T-cell (primary cell): ENCODE measurements at places on chromosomes 12 and 14. TPM values are rescaled to one million over a fixed set of nuclear protein-coding genes. Genes with fewer than 3 reads are reported as not detected.

IAPP gene
- not detected for total RNA-seq

GRCh38 chr14:101121508-101122139 lies 218.1 kb upstream of the RTL1 start:
- no peak for DNase-seq
- H3K4me3 ChIP-seq, result no peak overlapping the region
- no peaks in the 10 kb centered on the region for H3K36me3 ChIP-seq
- no peak overlapping the region for H3K27ac ChIP-seq

NUAK1 gene
- total RNA-seq, result 0.30 TPM

GRCh38 chr12:42908712-42909111 lies 319.2 kb upstream of the PRICKLE1 start:
- H3K27me3 ChIP-seq, result no peaks in the 10 kb centered on the region
- no peak overlapping the region for H3K27ac ChIP-seq
- H3K4me3 ChIP-seq, result no peak overlapping the region
- DNase-seq, result no peak
- H3K4me1 ChIP-seq, result no peaks in the 10 kb centered on the region

TAS2R30 gene
- 3.3 TPM for total RNA-seq

TSPAN11 gene
- not detected for total RNA-seq

DNA sequence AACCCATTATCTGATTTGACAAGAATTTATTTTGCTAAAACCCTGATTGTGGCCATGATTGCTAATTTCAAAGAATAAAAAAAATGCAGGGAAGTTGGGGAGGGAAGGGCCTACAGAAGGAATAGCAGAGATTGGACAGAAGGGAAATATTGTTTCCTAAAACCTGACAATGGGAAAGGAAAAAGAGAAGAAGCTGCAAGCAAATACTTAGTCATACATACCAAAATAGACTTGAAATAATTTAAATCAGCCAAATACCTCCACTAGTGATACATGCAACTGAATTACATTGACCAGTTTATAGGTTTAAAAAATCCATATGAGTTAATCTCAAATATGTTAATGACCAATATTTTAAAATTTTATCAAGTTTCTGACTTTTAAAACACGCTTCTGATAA lies 75.1 kb downstream of the PELI2 start:
- no peaks in the 10 kb centered on the region for H3K27me3 ChIP-seq
- peaks cover 29% of the 10 kb centered on the region for H3K4me1 ChIP-seq
- no peak overlapping the region for H3K27ac ChIP-seq

GRCh38 chr14:67641902-67642749 lies 22.4 kb downstream of the ARG2 start:
- H3K4me3 ChIP-seq, result no peak overlapping the region
- no peaks in the 10 kb centered on the region for H3K27me3 ChIP-seq
- no peak overlapping the region for H3K27ac ChIP-seq
- no peaks in the 10 kb centered on the region for H3K4me1 ChIP-seq
- H3K36me3 ChIP-seq, result peaks cover 3% of the 10 kb centered on the region

- H3K27ac ChIP-seq, result no peak overlapping the region
- no peaks in the 10 kb centered on the region for H3K4me1 ChIP-seq
- H3K4me3 ChIP-seq, result no peak overlapping the region
Measured at GRCh38 chr12:103691063-103691462, 104.0 kb downstream of the STAB2 start.

GRCh38 chr12:43291516-43291915 lies 260.5 kb downstream of the ADAMTS20 start:
- H3K4me1 ChIP-seq, result no peaks in the 10 kb centered on the region
- DNase-seq, result no peak
- no peaks in the 10 kb centered on the region for H3K27me3 ChIP-seq

- H3K4me3 ChIP-seq, result peak overlapping the region; percentile 26
- no peak overlapping the region for H3K27ac ChIP-seq
- no peak for DNase-seq
- peaks cover 4% of the 10 kb centered on the region for H3K4me1 ChIP-seq
- H3K27me3 ChIP-seq, result no peaks in the 10 kb centered on the region
Measured at GRCh38 chr14:22052795-22053194, 379.2 kb upstream of the OR4E1 start.

DNA sequence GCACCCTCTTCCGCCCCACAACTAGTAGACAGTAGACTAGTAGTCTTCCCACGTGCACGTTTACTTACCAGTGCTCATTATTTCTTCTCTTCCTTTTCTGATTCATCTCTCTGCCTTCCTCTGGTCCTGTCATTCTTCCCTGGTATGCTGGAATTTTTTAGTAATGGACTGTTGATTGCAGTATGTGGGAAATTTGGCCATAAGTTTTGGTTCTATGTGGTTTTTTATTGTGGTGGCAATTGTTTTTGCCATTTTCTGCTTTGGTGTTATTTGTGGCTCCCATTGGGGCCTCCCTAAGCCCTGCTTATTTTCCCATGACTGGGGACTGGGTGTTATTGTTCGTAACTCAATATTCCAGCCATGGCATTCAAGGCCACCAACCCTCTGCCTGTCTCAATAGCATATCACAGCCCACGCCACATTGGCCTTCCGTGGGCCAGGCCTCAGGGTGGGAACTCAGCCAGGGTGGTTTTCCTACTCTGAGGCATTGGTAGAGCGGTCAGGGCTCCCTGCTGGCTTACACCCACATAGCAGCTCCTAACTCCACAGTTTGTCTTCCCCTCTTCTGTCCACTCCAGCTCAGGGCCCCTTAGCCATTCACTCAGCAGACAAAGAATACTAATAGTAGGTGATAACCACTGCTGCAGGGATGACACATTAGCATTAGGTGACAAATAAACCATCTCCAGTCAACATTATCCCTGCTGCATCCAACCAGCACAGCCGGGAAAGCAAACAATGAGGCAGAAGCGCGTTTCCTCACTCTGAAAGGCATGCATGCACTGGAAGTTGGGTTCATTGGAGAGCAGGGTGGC lies 321.5 kb downstream of the CACNA1C start:
- H3K27ac ChIP-seq, result no peak overlapping the region
- H3K4me1 ChIP-seq, result no peaks in the 10 kb centered on the region
- DNase-seq, result no peak
- no peaks in the 10 kb centered on the region for H3K36me3 ChIP-seq
- no peak overlapping the region for H3K4me3 ChIP-seq
- H3K27me3 ChIP-seq, result no peaks in the 10 kb centered on the region

DNA sequence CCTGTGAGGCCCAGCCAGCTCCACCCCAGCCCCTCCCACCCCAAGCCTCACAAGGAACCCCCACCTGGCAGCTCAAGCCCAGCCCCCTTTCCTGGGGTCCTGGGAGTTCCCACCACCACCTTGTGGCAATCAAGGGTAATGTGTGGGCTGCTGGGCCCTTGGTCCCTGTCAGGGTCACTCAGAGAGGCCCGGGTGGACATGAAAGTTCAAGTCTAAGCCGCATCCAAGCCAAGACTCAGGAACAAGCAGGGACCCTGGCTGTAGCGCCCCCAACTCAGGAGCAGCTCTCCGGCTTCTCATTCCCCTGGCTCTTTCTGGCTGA lies 106.4 kb upstream of the C14orf180 start:
- H3K4me1 ChIP-seq, result no peaks in the 10 kb centered on the region
- no peak overlapping the region for H3K27ac ChIP-seq

AGAP2 gene
- total RNA-seq, result 74.6 TPM

LRRC10 gene
- not detected for total RNA-seq

ERH gene
- total RNA-seq, result 117 TPM

GLIPR1L1 gene
- not detected for total RNA-seq

MYL2 gene
- total RNA-seq, result not detected

CBX5 gene
- total RNA-seq, result 54.5 TPM

- no peak overlapping the region for H3K4me3 ChIP-seq
- no peaks in the 10 kb centered on the region for H3K4me1 ChIP-seq
- no peaks in the 10 kb centered on the region for H3K36me3 ChIP-seq
- no peak for DNase-seq
Measured at GRCh38 chr12:16670456-16671050, 64.6 kb upstream of the LMO3 start.

SERPINA3 gene
- total RNA-seq, result 4.0 TPM

DNA sequence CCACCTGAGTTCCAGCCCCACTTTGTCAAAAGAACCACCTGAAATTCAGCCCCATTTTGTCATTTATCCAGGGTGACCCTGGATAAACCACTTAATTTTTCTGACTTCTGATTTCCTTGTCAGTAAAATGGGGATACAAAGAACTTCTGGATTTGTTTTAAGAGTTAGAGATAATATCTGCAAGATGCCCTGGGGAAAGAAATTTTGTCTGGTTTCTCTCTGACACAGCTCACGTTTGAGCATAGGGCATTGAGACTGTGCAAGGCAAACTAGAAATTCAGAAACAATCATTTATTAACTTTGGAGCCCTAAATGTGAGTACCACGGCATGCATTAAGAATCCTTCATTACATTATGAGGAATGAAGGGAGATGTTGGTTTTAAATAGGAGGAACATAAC lies 37.2 kb downstream of the TMTC2 start:
- DNase-seq, result no peak
- no peak overlapping the region for H3K27ac ChIP-seq
- no peaks in the 10 kb centered on the region for H3K27me3 ChIP-seq
- H3K4me1 ChIP-seq, result no peaks in the 10 kb centered on the region
- no peaks in the 10 kb centered on the region for H3K36me3 ChIP-seq
- H3K4me3 ChIP-seq, result no peak overlapping the region

GRCh38 chr14:45114327-45114726 lies 20.0 kb downstream of the FKBP3 start:
- DNase-seq, result no peak
- H3K27ac ChIP-seq, result no peak overlapping the region
- no peaks in the 10 kb centered on the region for H3K27me3 ChIP-seq
- no peak overlapping the region for H3K4me3 ChIP-seq
- no peaks in the 10 kb centered on the region for H3K4me1 ChIP-seq

DNA sequence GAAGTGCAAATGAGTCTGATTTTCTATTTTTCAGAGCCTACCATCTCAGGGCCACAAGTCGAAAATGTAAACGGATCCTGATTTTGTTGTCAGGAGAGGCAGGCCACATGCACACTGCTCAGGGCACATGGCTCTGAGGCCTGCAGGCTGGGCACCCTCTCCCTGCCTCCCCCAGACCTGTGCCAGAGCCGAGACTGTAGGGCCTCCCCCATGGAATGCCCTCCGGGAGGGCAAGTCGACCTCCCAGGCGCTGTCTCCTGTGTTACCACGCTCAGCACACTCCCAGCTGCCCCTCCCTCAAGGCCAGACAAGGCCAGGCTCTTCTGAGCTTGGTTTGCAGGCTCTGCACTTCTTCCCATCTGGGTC lies 121.7 kb downstream of the CRACR2A start:
- H3K27me3 ChIP-seq, result no peaks in the 10 kb centered on the region
- no peak overlapping the region for H3K27ac ChIP-seq
- H3K4me1 ChIP-seq, result no peaks in the 10 kb centered on the region
- DNase-seq, result no peak

GRCh38 chr12:59459966-59460660 lies 135.7 kb upstream of the SLC16A7 start:
- H3K36me3 ChIP-seq, result no peaks in the 10 kb centered on the region
- no peak for DNase-seq
- no peaks in the 10 kb centered on the region for H3K4me1 ChIP-seq
- no peak overlapping the region for H3K4me3 ChIP-seq
- H3K27ac ChIP-seq, result no peak overlapping the region

- no peaks in the 10 kb centered on the region for H3K27me3 ChIP-seq
- peak within 1 kb of the TSS; percentile 71 for H3K4me3 ChIP-seq
- DNase-seq, result peak; percentile 96
- H3K27ac ChIP-seq, result peak within 1 kb of the TSS; percentile 28
- peaks cover 2% of the 10 kb centered on the region for H3K4me1 ChIP-seq
Measured at GRCh38 chr14:54396493-54397335, at the start of gene CDKN3. Gene CDKN3, plus strand, starts transcription at chr14:54397007. Its CDS starts 62 bp downstream, at chr14:54397069.

GRCh38 chr14:43735932-43736331 lies 771.2 kb downstream of the FSCB start:
- H3K36me3 ChIP-seq, result no peaks in the 10 kb centered on the region
- no peak overlapping the region for H3K27ac ChIP-seq
- no peak overlapping the region for H3K4me3 ChIP-seq
- DNase-seq, result no peak
- H3K27me3 ChIP-seq, result no peaks in the 10 kb centered on the region

OAS2 gene
- total RNA-seq, result 53.6 TPM

DNA sequence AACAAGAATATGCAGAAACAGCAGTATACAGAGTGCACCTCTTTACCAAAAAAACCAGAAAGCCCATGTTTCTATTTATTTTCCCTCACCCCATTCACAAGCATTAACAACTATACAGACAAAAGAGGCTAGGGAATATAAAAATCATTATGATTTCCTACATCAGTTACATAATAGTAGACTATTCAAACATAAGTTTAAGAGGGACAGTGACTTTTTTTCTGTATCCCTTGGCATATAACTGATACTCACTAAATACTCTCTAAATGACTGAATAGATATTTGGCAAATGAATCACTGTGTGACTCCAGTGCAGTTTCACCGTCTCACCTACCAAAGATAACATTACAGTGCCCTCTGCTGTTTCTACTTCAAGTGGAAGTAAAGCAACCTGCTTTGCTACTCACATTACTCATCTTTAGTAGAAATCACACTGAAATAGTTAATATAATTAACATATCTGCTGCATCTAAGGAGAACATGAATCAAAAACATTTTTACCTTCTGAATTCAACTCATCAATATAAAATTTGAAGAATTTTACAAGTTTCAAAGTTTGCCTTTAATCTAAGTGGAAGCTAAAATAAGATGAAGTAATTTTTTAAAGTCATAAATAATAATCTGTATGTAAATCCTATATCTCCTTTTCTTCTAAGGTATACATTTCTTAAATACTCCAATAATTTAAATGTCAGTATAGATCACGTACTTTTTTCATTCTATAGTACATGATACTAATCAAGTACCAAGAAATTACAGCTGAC lies 103.8 kb downstream of the OSBPL8 start:
- peak overlapping the region; percentile 70 for H3K27ac ChIP-seq
- peaks cover 10% of the 10 kb centered on the region for H3K4me1 ChIP-seq
- H3K27me3 ChIP-seq, result no peaks in the 10 kb centered on the region

DNA sequence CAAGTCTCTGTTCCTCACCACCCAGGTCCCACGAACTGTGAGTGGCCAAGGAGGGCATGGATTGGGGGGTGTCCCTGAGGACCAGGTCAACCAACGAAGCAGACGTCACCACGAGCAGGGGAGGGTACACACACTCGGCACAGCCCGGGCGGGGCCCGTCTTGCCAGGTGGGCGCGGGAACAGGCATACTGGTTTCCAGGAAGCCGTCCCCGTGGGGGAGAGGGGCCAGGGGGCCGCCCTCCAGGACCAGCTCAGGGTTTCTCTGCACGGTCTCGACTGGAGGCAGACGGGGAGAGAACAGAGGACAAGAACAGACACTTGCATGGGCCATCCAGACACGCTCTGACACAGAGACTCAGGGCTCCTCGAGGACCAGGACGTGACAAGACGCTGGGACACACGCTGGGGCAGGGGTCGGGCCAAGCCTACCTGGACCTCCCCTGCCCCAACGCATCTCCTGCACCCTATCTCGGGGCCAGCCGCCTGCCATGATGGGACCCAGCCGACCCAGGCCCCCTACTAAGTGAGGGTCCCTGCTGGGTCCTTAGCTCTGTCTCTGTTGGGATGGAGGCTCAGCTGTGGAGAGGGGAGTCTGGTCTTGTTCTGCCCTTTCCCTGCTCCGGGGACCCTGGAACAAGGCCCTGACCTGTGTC lies 11.3 kb downstream of the ARL6IP4 start:
- no peak overlapping the region for H3K27ac ChIP-seq
- H3K36me3 ChIP-seq, result peaks cover 23% of the 10 kb centered on the region
- DNase-seq, result no peak
- no peaks in the 10 kb centered on the region for H3K27me3 ChIP-seq
- H3K4me3 ChIP-seq, result no peak overlapping the region
- no peaks in the 10 kb centered on the region for H3K4me1 ChIP-seq
